NB4 (cell line): ENCODE measurements at places on chromosomes 3 and 15.

GRCh38 chr3:132569153-132569552, 27.9 kb upstream of the ACKR4 start:
- no peak for DNase-seq

GRCh38 chr3:140914384-140914945, 27.2 kb upstream of the SLC25A36 start:
- DNase-seq = peak; percentile 4

- DNase-seq = no peak
Observed at GRCh38 chr3:194727435-194728128, 41.9 kb downstream of the FAM43A start.

DNA sequence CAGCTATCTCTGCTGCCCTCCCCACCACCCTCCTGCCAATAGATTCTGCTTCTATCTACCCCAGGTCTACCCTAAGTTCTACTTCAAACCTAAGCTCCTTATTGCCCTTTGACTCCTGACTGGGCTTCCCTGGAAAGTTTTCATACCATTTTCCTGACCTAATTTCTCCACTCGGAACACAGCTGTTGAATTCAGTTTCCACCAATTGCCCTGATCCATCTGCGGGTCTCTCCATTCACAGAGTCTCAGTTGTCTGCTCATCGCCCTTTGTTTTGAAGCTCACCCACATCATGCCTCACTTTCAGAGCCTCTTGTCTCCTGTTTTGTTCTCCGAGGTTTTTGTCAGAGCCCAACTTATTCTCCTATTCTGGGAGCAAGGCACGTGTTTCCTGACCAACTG, 56.8 kb upstream of the ABI3BP start:
- no peak for DNase-seq

- peak; percentile 69 for DNase-seq
Observed at GRCh38 chr3:186360779-186361178, 1.3 kb downstream of the DGKG start.

DNA sequence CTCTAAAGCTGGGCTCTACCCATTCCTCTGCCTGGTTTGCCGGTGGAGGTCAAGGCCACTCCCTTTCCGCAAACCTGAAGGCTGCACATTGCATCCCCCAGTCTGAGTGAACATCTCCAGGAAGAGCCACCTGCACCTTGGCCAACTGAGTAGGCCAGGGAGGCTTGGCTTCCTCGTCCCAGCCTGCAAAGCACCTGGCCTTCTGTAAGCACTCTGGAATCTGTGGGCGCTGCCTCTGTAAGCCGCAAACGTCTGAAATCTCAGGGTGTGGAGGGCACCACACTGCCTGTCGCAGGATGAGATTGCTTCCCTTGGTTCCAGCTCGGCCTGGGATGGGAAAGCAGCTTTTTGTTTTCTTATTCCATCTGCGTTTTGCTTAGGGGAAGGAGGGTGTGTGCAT, 81.3 kb downstream of the SEC22A start:
- DNase-seq = no peak

DNA sequence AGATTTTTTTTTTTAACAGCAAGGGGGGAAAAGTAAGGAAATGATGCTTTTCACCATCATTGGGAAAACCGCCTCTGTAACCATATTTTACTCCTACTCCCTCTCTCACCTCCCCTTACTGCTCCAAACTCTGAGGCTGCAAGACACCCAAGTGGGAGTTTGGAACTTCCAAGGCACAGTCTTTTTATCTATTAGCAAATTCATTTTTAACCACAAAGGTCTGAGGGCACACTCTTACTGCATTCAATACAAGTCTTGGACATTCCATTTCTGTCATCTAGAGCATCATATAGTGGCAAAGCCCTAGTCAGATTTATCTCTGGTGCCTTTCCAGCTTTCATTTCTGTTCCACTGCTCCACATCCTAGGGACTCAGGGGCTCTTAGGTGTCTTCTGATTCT, 13.2 kb downstream of the FAM162A start:
- DNase-seq = no peak

DNA sequence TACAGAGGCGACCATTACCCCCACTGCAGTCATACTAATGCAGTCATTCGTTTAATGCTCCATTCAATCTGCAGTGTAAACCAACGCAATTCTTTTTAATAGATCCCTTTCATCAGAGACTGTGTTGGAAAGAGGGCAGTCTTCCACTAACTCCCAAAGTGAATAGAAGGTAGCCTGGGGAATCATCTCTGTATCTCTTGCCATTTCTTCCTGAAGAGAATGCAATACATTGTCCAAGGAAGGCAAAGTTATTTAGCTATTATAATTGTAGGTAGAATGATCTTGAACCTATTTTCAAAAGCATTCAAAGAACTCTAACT, 1.3 kb upstream of the SLITRK3 start:
- DNase-seq = no peak

GRCh38 chr3:115598216-115598615, 25.1 kb upstream of the GAP43 start:
- no peak for DNase-seq

DNA sequence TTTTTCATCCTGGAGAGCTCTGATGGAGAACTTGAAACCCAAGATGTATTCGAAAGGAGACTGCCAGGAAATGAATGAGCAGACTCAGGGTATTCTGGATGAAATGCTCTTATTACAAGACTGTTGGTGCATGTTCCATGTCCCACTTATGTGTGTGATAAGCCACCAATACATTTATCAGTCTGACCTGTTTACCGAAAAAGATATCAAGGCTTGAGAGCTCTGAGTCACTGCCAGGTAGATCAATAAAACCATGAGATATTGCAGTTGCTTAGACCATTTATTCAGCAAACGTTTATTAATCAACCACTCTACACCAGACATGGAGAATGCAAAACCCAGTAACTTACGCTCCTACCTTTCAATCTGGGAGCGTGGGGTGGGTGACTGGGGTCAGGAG, 17.2 kb downstream of the CEMIP start:
- DNase-seq = no peak

DNA sequence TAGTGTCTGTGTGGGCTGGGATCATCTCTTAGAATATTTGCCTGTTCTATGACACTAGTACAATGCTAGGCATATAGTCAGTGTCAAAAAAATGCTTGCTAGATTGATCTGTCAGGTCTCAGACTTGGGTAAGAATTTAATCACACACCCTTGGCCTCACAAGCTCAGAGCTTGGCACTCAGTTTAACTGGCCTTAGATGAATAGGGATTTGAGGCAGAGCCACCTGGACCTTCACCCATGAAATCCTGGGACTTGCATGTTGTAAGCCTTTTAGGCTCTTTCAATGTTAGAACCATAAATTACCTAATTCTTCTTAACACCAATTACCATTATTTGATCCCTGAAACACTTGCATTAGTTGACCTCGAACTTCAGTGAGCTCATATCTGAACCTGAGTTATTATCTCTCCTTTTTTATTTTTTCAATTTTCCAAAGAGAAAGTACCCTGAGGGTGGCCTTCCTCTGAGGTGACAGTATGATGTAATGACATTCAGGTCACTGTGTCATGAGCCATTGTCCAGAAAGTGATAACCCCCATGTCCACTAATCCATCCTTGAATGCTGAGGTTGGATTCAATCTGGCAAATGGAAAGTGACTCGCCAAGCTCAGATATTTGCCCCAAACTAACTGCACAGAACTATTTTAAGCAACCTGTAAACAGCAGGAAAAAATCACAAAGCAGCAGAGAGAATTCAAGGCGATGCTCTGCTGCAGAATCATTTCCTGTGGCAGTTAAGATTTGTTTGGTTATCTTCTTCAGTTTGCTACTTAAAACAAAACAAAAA, 615.2 kb upstream of the NR2F2 start:
- DNase-seq = no peak

DNA sequence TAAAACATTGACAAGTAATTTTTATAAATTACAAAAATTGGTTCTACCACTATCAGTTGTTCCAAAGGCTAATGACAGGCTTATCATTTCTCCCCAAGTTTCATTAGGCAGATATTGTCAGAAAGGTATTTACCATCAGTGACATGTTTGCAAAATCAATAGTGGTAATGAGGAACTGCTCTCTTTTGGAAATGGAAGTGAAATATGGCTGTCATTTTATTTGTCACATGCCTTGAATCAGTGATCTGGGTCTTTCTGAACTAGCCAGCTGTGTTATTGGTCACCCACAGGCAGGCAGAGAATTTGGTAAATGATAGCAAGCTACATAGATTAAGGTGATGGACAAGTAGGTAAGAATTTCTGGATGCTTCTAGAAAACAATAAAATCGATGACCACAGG, 268.0 kb upstream of the ARHGEF26 start:
- no peak for DNase-seq

DNA sequence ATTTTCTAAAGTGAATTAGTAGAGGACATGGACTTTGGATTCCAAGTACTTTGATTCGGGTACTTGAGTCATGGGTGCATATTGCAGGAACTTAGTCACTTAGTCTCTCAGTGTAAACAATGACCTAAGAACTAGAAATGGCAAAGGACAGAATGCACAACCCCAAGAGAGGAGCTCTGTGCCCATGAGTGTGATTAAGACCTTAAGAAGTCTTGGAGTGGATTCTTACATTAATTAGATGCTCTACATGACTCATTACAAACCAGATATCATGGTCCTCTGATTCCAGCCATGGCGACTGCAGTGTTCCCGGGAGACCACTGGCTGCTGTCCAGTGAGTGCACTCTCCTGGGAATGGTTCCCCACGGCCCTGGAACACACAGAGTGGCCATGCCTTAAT, 251.5 kb downstream of the GABRG3 start:
- no peak for DNase-seq

DNA sequence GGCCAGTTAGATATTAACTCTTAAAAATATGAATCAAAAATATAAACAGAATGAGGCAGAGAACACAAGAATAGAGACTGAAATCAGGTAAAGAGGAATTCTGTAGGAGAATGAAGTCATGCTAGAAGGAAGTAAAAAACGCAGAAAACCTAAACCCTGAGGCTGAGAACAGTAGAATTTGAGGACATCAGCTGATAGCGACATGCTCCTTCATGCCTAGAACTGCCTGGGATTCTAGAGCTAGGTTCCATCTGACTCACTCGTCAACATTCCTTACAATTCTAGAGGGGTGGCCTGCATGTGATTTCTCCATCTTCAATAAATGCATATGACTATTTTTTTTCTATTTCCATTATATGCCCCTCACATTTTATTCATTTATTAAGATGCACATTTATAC, 343.0 kb downstream of the ROBO1 start:
- DNase-seq = no peak

DNA sequence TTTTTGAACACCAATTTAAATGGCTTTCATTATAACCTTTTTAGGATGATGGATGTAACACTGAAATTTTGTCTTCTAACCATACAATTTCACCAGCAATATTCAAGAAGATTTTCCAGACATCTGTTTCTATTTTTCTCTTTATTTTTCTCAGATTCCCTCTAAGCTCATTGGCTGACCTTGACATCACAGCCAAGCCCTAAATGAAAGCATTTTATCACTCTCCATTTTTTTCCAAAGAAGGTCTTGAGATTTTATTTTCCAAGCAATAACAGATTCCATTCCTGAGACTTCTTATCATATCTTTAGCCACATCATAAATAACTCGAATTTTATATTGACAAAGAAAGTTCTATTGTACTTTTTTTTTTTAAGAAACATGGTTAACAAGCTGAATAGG, 392.6 kb upstream of the THBS1 start:
- no peak for DNase-seq

- DNase-seq = no peak
Observed at GRCh38 chr15:64930778-64931371, 19.2 kb downstream of the ANKDD1A start.

DNA sequence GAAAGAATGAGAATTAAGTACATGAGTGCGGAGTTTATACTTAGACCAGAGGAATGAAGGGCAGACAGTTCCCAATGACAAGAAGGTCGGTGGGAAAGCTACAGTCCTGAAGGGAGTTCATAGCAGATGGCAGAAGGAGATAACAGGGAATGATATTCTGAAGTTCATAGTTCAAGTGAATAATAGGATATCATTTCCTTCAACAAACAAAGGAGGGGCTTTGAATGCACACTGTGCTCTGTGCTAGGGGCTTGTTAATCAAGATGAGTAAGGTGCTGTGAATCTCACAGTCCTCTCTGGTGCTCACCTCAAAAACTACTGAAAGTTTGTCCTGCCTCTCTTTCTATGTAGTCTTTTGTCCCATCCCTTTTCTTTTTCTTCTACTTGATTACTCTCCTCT, 41.9 kb downstream of the SIDT1 start:
- no peak for DNase-seq

GRCh38 chr3:72307438-72308115, 522.6 kb upstream of the PROK2 start:
- DNase-seq = no peak

GRCh38 chr3:75983609-75984290, 198.4 kb upstream of the ZNF717 start:
- no peak for DNase-seq

- no peak for DNase-seq
Observed at GRCh38 chr3:197354568-197355001, 56.2 kb upstream of the DLG1 start.

- peak; percentile 19 for DNase-seq
Observed at GRCh38 chr3:190621927-190622326, 108.0 kb downstream of the IL1RAP start.

- DNase-seq = no peak
Observed at GRCh38 chr15:49331951-49332350, 91.1 kb upstream of the FGF7 start.

DNA sequence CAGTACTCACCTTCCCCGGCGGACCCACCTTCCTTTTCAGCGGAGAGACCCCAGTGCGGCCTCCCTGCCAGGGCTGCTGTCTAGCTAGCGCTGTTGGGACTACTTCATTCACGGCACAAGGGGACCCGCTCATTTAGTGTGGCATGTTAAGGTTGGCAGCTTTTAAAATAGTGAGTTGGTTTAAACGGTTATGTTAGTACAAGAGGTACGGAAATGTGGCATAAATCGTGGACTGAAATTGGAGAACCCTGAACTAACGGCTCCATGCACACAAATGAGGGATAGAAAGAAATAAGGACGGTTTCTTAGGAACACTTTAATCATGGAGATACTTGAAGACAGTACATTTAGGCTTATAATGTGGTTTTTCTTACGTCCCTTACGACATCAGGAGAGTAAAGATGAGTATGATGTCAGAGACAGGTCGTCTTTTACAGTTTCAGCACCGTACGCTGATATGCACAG, 752 bp downstream of the CEP63 start:
- peak; percentile 54 for DNase-seq

DNA sequence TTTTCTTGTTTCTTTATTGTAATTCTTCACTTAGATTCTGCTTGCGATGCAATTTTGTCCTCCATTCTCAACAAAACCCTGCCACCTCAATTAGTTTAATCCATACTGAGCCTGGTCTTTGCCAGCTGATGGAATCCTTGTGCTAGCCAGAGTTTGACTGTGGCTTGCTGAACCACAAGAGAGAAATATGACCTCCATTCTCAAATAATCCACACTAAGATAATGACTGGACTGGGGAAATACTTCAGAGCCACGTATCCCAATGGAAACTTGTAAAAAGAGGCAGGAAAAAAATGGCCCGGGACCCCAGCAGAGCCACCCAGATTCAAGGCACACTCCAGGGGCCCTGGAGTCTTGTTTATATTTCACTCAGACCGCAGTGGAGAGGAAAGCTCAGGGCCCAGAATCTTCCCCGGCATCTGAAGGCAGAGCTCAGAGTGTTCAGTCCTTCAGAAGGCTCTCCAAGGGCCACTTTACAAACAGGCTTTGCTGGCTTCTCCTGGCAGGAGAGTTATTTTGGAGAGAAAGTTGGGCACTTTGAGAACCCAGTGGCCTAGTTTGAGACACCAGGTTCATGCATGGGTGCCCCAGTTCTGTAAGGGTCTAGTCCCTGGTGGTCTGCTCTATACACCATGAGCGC, 62.7 kb downstream of the SSUH2 start:
- DNase-seq = no peak
